Glutamatergic neuron (in vitro differentiated cells): ENCODE measurements at places on chromosomes 3 and 15. TPM values are rescaled to one million over a fixed set of nuclear protein-coding genes. Genes with fewer than 3 reads are reported as not detected.

Gene NLGN1
- total RNA-seq, result 50.2 TPM

- no peak for DNase-seq
Measured at GRCh38 chr3:59762941-59763340, 713.1 kb upstream of the CFAP20DC start.

DNA sequence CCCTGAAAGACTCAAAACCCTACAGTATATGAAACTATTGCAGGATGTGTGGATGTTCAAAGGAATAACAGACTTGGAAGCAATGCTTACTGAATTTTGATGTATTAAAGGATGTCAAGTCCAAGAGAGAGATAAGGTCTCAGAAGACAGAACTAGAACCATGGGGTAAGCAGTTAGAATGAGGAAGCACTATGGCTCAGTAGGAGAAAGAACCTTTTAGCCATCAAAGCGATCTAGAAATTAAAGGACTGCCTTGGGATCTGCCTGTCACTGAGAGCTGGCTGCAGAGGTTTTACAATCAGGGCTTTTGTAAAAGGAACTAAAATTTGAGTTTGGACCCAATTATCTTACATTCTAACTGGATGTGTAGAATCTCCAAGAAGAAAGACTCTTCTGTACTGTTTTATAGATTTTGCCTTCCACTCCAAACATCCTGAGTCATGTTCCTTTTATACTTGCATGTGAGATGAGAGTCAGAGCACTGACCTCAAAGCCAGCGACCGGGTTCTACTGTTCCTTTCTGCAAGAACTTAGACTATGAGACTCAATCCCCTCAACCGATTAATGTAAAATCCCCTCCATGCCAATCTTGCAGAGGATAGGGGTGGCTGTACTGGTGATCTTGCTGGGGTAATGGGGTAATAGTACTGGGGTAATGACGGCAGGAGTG is 412.3 kb upstream of the TPRG1 start:
- DNase-seq, result no peak

DNA sequence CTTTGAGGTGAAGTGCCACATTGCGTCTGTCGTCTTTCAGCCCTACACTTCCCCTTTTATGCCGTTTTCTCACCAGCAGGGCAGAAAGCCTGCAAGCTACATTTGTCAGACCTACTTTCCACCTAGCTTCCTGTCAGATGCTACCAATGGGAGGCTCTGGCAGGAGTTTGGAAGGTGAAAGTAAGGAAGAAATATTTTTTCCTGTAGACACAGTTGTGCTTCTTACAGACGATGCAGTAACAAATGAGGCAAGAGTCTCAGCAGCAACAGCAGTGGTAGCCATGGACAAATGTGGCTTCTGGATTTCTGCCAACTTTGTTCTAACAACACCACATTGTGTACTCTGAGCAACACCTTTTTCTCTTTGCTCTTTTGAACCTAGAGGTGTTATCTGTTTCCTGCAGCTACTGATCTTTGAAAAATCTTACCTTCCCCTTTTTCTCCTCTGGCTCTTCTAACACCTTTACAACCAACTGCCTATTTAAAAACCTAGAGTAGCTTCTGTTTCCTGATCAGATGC is 70.6 kb upstream of the STT3B start:
- no peak for DNase-seq

- no peak for DNase-seq
Measured at GRCh38 chr15:89761009-89761831, 10.2 kb upstream of the MESP1 start.

- peak; percentile 60 for DNase-seq
Measured at GRCh38 chr15:85749261-85750151, 45.2 kb downstream of the KLHL25 start.
